Activated CD4-positive, CD25-positive, alpha-beta regulatory T cell treated with anti-CD3 and anti-CD28 coated beads, Interleukin-2, amount 50 U/mL, for 16 hours (primary cell): ENCODE measurements at places on chromosomes 6 and 20.

- no peak for DNase-seq
Observed at GRCh38 chr20:23629017-23629541, 8.7 kb downstream of the CST3 start.

GRCh38 chr20:17938871-17939619 lies 29.5 kb downstream of the SNX5 start:
- peak; percentile 9 for DNase-seq

- DNase-seq = no peak
Observed at GRCh38 chr6:140480852-140481251, 1106.4 kb upstream of the CITED2 start.

GRCh38 chr6:37987559-37987958 lies 168.0 kb downstream of the ZFAND3 start:
- DNase-seq = no peak

DNA sequence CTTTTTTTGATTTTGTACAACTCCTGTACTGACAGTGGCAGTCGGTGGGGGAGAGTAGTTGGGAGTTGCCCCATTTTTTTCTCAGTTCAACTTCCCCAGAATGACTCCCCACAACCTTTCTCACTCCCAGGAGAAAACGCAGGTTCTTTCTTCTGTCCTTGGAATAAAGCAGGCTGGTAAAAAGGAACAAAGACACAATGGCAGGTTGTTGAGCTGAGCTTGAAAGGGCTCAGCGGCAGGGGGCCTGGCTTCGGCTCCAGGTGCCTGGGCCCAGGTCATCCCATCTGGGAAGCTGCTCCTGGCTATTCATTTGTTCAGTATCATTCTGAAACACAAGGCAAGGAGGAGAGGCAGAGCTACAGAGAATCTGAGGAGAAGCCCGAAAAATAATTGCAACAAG lies 46.2 kb downstream of the PROKR2 start:
- no peak for DNase-seq

DNA sequence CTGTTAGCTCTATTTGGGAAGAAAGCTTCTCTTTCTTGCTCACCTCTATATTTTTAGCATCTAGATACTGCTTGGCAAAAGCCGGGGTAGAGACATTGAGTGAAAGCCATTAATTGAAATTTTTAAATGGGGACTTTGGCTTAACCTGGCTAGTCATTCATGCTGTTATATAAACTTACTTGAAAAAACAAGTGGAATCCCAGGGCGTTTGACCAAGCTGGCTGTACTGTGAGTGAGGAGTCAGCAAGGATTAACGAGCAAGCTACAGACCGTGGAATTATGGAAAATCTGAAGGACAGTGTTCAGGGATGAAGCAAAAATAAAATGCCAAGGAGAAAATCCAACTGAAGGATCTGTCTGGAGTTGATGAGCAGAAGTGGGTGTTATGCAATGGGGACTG lies 232.0 kb downstream of the GRM1 start:
- DNase-seq = no peak

DNA sequence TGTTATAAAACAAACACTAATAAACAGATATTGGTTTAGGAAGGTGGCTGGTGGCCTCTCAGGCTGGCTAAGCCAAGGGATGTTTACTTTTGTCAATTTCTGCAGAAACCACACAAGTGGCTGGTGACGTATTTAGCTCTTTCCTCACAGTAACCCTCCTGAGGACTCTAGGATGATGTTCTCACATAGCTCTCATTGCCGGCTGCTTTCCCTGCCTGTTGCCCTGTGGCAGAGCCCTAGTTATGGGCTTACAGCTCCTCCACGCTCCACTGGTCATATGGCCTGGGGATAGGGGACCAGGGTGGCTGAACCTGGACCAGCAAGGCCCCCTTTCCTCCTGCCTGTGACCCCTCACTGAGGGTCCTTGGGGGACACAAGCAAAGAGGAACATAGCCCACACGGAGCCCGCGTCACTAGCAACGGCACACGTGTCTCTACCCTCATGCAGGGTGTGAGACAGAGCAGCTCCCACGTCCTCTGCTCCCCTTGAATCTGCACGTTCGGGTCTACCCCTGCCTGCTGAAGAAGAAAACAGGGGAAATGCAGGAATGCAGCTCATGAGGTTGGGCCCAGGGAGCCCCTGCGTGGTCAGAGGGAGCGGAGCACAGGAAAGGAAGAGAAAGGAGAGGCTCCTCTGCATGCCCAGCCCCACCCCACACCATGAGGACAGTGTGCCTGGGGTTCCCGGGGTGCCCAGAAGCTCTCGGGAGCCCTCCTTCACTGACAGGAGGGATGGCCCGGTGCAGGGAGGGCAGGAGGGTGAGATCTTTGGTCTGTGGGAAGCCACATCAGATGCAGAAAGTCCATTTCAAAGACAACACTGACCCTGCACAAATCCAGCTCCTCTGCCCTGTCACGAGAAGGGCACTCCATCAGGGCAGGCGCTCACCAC lies 13.9 kb downstream of the RAMACL start:
- DNase-seq = no peak

GRCh38 chr20:40196846-40197436 lies 492.1 kb downstream of the MAFB start:
- no peak for DNase-seq

GRCh38 chr6:48109944-48110343 lies 1.1 kb downstream of the PTCHD4 start:
- no peak for DNase-seq

- peak; percentile 43 for DNase-seq
Observed at GRCh38 chr6:36962874-36963273, 8.3 kb downstream of the PI16 start.

DNA sequence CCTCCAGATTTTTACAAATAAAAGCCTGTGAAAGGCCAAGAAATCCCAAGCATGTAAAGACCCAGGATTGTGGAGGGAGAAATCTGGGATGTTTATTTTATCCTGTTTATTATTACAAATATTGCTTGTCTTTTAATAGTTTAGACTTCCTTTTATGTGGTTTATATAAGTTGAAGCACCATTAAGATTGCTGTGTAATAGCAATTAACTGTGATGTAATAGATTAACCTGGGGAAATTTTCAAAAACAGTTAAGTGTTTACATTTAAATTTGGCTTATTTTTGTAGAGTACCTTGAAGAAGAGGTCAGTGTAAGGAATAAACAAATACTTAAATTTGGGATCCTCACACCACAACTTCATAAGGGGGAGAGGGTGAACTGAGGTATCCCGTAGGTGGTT lies 27.0 kb downstream of the VAPB start:
- DNase-seq = no peak

- no peak for DNase-seq
Observed at GRCh38 chr20:43846516-43846905, 68.1 kb upstream of the TOX2 start.

GRCh38 chr6:75266716-75267291 lies 17.8 kb downstream of the TMEM30A start:
- no peak for DNase-seq

- DNase-seq = no peak
Observed at GRCh38 chr6:624979-625378, 31.9 kb downstream of the HUS1B start.

DNA sequence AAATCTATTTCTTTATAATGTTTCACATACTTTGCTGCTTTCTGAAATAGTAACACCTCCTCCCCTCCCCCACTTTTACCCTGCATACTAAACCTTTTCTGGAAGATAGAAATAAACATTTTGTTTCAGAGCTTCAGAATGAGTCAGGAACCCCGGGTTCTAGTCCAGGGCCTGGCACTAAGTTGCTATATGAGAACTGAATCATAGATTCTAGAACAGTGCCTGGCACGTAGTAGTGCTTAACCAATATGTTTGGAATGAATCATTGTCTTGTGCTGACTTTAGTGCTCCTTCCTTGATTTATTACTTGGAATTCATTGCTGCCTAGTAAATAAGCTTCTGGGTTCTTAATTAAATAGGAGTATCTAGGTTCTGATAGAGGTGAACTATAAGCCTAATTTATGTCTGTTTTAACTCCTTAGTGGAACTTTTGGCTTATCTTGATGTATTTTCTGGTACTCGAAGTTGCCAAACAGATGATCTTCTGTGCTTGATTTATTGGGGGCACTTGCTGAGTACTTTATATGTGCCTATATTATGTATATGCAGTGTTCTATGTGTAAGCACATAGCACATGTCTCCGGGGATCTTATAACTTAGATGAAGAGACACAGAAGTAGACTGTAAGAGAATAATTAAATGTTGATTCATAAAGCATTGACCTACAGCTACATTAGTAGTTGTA lies 18.6 kb downstream of the TAB2 start:
- DNase-seq = peak; percentile 26
